ENCODE measurements at places on chromosomes 2 and 18. TPM values are rescaled to one million over a fixed set of nuclear protein-coding genes. Genes with fewer than 3 reads are reported as not detected.

DNA sequence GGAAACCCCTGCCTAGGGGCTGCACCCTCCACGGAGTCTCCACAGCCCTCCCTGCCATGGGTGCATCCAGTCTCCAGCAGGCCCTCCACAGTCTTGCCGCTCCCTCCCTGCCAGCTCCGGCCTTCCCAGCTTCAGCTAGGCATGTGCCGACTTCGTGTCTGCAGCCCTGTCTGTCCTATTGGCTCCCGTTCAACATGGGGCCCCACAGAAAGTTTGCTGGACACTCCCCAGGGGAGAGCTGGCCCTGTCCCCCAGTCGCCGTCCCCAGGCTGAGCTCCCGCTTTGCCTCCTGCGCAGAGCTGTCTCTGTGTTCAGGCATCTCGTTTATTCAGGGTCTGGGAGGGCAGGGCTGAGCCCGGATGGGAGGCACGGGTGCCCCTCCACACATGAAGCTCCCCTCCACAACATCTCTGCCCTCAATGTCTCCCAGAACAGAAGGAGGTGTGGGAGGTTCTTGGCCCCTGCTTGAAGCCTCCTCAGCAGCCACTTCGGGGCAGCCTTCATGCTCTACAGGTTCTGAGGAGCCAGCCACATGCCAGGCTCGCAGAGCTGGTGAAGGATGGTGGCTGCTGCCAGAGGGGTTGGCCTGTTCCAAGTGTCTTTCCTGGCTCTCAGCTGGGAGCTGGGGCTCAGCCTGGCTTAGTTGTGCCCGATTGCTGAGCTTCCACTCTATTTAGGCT lies 120.1 kb upstream of the PXDN start:
- DNase-seq = no peak

The CRYBA2 gene
- total RNA-seq = not detected

The MYO3B gene
- total RNA-seq = 0.20 TPM

The HOXD13 gene
- total RNA-seq = not detected

DNA sequence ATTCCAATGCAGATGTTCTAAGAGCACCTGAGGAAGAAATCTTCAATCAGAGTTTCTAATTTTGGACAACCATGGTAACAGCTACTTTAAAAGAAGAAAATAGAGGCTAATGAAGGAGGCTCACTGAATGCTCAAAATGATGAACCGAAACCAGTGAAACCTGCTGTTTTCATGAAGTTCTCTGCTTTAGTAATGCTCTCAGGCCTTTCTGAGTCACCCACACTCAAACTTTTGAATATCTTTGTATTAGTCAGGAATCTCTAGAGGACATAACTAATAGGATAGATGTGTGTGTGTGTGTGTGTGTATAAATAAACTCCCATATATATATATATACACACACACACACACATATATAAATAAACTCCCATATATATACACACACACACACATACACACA lies 76.9 kb upstream of the RIT2 start:
- DNase-seq = no peak

The ZRANB3 gene
- total RNA-seq = 21.4 TPM

DNA sequence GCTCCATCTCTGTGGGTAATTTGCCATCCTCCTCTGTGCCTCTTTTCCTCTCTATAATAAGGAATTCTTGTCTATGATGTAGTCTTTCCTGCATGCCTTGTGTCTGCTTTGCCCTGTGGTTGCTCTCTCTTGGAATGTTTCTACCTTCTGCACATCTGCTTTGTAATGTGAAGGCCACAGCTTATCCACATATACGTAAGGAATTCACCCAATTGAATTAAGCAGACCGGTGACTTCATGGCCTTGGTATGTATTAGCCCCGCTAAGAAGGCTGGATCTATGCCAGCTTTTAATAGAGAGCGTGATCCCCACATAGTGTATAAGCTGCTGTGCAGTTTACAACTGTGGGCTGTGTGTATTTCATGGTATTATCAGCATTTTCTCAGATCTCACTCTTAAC lies 274.7 kb downstream of the RNF144A start:
- DNase-seq = no peak

The TNFAIP6 gene
- total RNA-seq = not detected

DNA sequence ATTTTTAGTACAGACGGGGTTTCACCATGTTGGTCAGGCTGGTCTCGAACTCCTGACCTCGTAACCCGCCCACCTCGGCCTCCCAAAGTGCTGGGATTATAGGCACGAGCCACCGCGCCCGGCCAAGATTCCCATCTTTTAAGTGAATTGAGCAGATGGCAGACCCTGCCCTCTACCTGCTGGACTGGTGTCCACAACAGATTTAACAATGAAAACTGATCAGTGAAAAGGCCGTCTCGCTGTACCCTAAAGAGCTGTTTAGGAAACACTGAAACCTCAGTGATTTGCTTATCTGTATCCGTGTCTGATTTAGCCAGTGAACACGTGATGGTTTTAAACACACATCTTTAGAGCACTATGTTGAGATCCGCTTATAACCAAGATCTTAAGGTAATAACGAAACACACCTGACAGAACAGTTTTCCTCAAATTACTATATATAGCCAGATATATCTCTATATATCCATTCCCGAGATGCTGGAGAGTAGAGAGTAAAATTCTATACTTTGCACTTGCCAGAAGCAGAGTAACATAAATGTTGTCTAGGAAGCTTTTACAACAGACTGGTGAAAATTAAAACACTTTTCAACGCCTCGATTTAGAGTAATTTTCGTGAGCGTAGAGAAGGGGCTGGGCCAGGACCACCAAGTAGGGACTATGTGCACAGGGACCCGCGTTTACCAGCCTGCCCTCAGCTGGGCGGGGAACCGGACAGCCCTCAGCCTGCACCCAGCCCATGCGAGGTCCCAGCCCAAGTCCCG lies 594 bp downstream of the FAM161A start:
- DNase-seq = no peak

The TRIM54 gene
- 0.23 TPM for total RNA-seq

Data from activated CD8-positive, alpha-beta T cell treated with anti-CD3 and anti-CD28 coated beads for 36 hours (primary cell).